ENCODE measurements at places on chromosomes 2 and 18.

DNA sequence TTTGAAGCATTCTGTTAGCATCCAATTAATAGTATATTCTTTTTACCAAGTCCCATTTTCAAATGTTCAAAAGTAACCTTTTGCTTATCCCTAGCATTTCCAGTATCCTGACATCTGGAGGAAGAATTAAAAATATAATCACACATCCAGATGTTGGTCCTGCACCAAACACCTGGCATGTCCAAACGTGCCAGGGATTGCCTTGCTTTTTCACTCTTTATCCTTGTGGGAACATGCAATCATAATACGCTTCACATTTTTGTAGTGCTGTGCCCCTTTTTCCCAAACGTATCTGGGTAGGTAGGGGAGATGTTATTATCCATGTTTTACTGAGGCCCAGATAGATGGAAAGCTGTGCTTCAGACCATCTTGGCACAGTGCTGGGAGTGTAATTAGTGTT, 133.0 kb downstream of the TPGS2 start:
- no peak for DNase-seq

GRCh38 chr18:51686590-51686989, 489.1 kb upstream of the MEX3C start:
- no peak for DNase-seq

- DNase-seq: no peak
These were observed 15.0 kb upstream of the CAB39 start for GRCh38 chr2:230697676-230698075.

DNA sequence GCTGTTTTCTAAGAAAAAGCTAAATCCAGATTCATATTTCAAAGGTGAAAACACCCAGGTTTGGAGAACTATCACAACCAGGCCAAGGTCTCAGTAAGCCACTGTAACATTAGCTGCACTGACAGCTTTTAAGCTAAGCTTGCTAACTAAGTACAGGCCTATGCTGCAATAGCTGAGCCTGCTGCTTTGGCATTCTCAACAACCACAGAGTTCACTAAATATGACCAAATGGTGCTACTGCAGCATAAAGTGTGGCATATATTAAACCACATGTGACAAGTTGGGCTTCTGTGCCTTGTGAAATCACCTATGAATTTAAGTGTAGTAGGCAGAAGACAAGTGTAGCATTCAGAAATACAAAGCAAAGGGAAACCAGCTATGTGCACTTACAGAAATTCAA, 206.7 kb downstream of the TCF4 start:
- no peak for DNase-seq

DNA sequence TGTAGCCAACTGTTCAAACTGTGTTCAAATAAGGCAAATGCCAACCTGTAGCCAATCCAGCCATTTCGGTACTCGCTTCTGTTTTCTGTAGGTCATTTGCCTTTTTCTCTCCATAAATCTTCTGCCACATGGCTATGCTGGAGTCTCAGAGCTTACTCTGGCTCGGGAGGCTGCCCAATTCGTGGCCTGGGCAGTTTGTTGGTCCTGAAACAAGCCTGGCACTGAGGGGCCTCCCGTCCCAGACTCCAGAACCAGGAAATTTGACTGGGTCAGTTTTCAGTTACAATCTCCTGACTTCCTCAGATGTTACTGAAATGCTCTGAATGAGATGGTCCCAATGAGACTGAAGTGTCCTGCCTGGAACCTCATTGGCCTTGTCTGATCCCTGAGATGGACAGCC, 120.8 kb upstream of the NPAS2 start:
- no peak for DNase-seq

DNA sequence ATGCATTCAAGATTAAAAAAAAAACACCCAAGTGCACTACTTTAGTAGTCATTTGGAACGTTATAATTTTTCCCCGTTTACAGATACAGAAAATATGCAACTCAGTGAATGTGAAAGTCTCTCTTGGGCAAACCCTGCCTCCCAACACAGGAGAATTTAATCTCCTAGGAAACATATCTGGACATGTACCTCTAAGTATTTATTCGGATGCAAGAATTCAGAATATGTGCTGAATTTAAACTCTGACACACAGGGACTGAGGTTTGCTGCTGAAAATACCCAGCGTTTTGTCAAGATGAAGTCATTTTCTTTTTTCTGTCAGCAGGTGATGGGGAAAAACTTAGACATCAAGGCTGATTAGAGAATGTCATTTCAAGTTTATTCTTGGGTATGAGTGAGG, 105.4 kb downstream of the ACKR3 start:
- no peak for DNase-seq

DNA sequence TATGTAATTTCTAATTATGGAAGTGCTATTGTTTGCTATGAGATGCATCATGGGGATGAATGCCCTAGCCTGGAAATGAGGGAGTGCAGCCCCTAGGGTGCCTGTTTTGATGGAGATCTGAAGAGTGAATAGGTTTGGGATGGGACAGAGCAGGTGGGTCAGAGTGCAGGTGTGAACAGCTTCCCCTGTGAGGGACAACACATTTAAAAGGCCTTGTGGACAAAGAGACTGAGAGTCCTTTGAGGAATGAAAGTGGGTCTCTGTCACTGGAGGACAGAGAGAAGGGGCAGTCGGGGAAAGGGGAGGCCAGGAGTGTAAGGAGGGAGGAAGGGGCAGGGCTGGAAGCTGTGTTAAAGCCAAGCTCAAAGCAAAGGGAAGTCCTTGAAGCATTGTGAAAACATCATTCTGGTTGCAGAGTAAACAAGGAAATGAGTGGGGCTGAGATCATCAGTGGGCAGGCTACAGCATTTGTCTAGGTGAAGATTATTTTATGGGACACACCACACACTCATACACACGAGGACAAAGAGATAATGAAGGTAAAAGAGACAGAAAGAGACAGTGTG, 877.6 kb downstream of the SLC4A3 start:
- no peak for DNase-seq

Measured in activated CD8-positive, alpha-beta memory T cell treated with anti-CD3 and anti-CD28 coated beads for 48 hours (primary cell).